Stimulated activated naive CD8-positive, alpha-beta T cell treated with anti-CD3 and anti-CD28 coated beads, Interleukin-15, Interleukin-2, amounts not matched to agents 100 U/mL and 50 U/mL, for 24 hours (primary cell): ENCODE measurements at places on chromosomes 11 and 22.

DNA sequence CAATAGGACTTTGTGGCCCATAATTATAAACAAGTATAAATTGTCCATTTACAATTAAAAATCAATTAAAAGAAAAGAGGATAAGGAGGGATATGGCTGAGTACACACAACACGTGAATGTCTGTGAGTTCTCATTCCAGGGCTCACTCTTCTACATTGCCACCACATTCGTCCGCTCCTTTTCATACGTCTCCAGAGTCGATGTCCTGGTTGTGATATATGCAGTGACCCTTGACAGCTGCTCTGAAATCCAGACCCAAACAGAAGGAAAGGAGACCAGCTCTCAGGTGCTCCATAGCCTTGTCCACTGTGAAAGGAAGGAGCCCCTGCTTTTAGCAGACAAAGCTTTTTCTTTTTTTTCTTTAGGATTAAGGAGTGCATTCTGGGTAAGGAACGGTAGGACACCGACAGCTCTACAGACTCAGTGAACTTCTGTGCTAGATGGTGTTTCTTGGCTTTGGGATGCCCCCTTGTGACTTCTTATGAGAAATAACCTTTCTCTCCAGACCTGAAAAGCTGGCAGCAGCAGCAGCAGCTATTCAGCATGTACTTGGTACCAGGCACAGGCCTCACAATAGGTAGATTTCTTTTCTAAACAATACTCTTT, 19.7 kb upstream of the DNAJB13 start:
- no peak for DNase-seq

GRCh38 chr11:72226701-72227100, 2.1 kb downstream of the INPPL1 start:
- DNase-seq = no peak

DNA sequence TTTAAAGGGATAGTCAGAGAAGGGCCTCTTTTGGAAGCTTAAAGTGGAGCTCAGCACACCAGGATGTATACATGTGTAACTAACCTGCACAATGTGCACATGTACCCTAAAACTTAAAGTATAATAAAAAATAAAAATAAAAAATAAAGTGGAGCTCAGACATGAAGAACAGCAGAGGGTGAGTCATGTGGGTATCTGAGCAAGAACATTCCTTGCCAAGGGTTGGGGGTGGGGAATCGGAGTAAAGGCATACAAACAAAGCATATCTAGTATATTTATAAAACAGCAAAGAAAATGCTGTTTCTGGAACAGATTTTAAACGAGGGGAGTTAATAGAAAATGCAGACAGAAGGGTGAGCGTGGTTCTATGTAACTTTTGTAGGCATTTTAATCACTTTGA, 562.6 kb upstream of the ANO3 start:
- DNase-seq = no peak

DNA sequence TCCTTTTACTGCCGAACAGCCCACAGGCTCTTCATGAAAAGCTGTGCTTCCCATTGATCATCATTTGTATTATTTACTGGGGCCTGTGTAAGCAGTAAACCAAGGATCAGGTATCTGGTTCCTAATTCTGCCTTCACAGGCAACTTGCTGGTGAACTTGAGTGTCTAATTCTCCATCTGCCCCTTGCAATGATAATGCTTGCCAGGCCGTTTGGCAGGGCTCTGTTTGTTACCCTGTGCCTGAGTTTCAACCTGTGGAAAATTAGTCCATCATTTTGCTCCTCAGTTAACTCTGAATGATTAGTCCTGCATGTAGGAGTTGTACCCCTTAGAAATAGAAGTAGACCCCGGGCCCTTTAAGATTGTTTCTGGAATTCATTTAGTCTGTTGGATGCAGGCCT, 298.4 kb upstream of the CADM1 start:
- no peak for DNase-seq

DNA sequence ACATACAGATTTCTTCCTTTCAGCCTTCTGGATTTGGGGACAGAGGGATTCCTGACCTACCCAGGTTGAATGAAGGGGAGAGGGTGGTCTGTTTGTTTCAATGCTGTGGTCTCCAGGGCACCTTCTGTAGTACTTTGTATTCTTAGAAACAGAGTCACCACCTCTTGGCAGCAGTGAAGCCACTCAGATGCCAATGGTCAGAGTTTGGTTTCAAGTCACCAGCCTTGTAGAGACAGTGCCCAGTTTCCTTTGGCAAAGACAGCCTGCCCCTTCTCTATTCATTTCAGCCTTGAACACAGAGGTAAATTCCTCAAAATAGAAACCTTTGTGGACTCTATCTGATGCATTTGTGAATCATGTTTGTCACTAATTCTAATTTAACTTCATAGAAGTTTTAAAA, 111.7 kb upstream of the RASSF10 start:
- no peak for DNase-seq

GRCh38 chr11:95793116-95793515, 2.8 kb downstream of the CEP57 start:
- DNase-seq = no peak

- DNase-seq = no peak
Measured at GRCh38 chr11:117837791-117838190, 13.2 kb upstream of the FXYD2 start.

- DNase-seq = no peak
Measured at GRCh38 chr11:70783356-70783755, 385.0 kb downstream of the CTTN start.

DNA sequence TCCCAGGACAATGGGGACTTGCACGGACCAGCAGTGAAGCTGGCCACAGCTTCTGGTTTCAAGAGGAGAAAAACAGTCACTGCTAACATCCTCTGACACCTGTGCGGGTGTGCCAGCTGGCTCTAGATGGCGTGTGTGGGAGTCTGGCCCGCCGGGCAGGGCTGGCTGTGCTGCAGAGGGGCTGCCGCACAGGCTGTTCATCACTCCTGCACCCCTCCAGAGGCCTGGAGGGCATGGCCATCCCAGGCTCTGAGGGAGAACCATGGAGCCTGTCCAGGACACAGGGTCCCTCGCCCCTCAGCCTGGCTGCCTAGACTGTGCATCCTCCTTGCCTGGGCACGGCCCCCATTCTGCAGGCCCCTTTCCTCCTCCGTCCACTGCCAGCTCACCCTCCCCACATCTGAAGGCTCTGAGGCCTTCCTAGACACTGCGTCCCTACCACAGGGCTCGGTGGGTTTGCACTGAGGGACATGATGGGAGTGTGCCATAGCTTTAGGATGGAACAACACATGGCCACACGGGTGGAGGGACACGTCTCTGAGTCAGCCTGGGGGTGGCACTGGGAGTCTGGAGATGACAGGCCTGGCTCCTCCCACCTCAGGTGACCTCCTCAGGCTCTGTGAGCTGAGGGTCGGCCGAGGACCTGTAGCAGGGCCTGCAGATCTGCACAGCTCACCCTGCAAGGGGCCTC, 42.1 kb upstream of the GNB1L start:
- DNase-seq = no peak

DNA sequence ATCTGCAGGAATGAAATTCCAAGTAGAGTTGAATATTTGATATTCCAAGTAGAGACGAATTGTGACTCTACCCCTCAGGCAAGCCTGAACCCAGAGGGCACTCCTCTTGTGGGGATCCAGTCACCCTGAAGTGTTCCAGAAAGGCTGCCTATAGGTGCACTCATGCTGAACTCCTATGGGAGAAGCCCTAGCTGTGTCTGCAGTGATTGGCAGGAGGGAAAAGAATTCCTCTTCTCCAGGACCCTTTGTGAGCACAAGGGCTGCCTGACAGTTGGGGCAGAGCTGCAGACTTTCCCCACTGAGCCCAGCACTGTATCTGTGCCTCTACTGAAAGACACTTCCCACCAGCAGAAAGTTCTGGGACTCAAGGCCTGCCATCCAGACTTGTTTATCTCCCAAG, 35.0 kb downstream of the BBOX1 start:
- no peak for DNase-seq

- DNase-seq = no peak
Measured at GRCh38 chr22:29078036-29078868, 5.4 kb downstream of the KREMEN1 start.

DNA sequence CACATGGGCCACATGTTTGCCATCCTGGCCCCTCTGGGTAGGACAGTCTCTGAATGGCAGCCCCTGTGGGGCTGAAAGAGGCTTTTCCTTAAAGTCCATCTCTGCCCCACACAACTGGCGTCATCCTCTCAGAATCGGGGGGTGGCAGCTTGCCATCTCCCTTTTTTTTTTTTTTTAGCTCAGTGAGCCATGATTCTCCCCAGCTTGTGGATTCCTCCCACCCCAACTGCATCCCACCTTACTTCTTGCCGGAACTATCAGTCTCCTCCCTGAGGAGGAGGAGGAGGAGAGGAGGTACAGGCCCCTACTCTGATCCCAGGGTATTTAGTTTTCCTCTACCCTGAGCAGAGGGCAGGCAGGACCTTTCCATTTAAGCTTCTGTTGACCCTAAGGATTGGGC, 3.4 kb downstream of the DGKZ start:
- no peak for DNase-seq

GRCh38 chr11:61602775-61603569, 22.1 kb upstream of the SYT7 start:
- no peak for DNase-seq

DNA sequence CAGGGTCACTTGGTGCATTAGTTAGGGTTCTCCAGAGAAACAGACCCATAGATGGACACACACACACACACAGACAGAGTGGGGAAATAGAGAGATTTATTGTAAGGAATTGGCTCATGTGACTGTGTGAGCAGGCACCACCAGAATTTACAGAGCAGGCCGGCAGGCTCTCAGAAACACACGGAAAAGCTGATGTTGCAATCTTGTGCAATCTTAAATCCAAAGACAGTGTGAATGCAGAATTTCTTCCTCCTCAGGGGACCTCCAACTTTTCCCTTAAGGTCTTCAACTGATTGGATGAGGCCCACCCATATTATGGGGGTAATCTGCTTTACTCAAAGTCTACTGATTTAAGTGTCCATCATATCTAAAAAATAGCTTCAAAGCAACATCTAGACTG, 49.8 kb downstream of the APIP start:
- no peak for DNase-seq

DNA sequence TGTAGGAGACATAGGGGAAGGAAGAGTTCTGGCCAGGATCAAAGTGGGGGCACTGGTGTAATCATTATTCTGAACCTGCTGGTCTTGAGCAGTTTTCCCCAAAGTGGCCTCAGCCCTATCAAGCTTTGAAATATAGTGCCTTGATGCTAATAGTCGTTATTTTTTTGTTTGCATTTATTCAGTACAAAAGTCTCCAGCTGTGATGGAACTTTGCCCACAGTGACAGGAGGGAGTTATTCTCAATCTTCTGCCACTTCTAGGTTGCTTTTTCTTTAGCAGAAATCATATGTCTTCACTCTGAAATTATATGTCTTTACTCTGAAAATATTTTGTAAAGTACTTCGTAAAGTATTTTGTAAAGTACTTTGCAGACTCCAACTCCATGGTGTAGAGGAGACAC, 93.1 kb downstream of the FAT3 start:
- no peak for DNase-seq

GRCh38 chr11:61968758-61969390, 1.4 kb upstream of the FTH1 start:
- no peak for DNase-seq

DNA sequence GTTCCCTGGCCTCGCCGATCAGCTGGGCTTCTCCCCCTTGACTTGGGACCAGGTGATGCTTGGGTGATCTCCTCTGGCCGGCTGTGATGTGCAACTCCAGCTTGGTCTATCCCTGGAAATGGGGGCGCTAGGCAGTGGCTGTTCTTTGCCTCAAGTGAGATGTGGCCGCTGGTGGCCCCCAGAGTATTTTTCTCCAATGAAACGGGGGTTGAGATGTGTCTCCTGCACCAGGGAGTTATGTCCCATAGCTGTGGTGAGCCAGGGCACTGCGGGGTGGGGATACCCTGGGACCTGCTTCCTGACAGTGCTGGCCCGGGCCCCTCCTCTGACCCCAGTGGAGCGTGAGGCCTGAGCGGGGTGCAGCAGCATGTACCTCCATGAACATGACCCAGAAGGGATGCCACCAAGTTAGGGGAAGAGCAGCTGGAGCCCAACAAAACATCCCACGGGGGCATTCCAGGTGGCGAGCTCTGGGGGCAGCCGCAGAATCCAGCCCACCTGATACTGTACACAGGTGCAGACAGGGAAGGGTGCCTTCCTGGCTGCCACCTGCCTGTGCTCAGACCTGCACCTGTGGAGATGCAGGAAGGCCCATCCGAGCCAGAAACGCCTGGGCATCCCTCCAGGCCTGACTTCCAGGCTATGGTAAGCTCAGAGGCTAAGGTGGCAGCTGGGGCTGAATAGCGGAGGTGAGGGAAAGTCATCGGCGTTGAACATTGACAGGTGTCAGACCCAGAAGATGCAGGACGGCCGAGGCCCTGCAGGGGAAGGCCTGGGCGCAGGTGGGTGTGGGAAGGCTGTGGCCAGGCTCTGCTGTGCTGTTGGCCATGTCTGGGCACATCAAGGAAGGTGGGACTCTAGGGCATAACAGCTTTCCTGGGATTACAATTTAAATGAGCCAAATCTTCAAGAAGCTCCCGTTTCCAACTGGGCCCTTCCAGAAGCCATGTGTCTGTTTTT, 97.3 kb downstream of the CTTN start:
- DNase-seq = no peak

- no peak for DNase-seq
Measured at GRCh38 chr22:49108636-49109315, 718.9 kb downstream of the BRD1 start.

- no peak for DNase-seq
Measured at GRCh38 chr11:69449320-69450063, 32.0 kb upstream of the LINC01488 start.

DNA sequence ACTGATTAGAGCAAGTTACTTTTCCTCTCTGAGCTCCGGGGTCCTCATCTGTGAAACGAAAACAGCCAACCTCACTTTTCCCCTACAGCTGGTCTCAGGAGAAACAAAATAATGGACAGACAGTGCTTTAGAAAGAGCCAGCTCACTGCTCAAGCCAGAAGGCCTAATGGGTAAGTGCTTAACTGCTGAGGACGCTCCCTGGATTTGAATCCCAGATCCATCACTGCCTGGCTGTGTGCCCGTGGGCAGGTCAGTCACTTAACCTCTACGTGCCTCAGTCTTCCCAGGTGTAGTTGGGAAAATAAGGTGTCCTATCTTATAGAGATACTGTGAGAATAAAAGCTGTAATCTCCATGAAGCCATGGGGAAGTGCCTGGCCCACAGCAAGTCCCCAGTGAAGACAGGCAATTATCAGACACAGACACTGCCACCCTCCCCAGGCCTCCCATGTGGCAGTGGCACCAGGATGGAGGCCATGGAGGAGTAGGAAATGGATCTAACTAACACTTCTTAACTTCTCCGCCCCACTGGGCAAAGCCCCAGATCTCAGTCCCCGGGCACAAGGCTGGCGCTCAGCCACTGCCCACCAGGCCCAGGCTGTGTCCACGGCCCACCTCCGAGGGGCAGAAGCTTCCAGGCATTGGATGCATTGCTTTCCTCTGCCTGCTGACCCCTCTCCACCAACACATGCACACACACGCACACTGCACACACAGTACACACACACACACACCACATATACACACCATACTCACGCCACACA, 9.2 kb downstream of the TP53I11 start:
- no peak for DNase-seq

GRCh38 chr22:46893281-46894020, 131.0 kb downstream of the TBC1D22A start:
- no peak for DNase-seq
